Stimulated activated CD8-positive, alpha-beta memory T cell treated with anti-CD3 and anti-CD28 coated beads, Interleukin-15, amount 100 ng/mL, for 4 hours (primary cell): ENCODE measurements at places on chromosomes 3 and 15.

DNA sequence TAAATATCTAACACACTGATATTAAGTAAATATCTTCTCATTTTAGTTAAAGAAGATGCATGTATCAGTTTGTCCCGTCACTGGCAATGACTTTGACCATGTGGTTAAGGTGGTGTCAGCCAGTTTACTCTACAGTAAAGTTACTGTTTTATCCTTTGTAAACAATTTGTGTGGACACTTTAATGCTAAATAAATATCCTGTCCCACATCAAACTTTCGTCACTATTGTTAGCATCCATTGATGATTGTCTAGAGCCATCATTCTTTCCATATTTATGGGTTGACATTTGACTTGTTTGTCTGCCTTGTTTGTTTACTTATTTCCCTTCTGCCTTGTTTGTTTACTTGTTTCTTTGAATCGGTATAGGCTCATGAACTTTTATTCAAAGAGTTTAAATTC is 11.0 kb upstream of the GPD1L start:
- no peak for DNase-seq

DNA sequence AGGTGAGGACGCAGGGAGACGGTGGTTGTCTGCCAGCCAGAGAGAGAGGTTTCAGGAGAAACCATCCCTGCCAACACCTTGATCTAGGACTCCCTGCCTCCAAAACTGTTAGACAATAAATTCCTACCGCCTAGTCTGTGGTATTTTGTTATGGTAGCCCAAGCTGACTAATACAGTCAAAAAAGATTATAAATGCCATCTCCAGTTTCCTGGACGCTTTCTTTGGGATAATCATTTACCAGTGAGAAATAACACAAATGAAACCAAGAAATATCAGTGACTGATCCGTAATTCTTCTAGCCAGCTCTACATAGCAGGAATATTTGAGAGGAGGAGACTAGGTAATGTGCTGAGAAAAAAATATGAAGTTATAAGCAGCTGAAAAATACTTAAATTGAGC is 707.8 kb upstream of the LMCD1 start:
- DNase-seq, result no peak

DNA sequence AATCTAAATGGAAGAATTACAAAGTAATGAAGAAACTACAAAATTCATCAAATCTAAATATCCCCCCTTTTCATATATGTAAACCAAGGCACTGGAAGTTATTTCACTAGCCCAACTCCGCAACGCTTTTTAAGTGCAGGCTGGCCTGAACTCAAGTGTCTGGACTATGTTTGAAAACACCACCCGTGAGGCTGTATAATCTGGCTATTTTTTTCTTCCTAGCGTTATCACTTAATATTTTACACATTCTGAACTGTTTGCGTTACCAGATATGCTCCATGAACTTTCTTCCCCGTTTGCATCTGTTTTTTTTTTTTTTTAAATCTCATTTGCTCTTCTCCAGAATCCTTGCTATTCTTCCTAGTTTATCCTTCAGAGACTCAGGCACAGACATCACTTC is 619.5 kb upstream of the CBLB start:
- DNase-seq, result no peak

GRCh38 chr3:16801698-16802097 is 83.1 kb upstream of the PLCL2 start:
- no peak for DNase-seq

DNA sequence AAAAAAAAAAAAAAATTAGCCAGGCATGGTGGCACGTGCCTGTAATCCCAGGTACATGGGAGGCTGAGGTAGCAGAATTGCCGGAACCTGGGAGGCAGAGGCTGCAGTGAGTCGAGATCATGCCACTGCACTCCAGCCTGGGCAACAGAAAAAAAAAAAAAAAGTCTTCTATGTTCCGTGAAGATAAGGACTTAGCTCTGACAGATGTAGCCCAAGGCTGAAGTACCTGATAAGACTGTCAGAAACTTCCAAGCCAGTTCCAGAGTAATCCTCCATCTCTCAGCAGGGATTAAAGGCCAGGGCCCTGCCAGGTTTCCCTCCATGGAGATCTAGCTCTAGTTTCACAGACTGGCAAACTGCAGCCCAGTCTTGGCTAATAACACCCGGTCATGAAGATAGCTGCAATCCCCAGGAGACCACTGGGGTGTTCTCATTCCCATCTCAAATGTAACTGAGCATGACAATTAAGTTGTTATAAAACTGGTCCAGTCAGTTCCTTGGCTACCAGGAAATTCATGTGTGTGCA is 8.5 kb downstream of the CDCP1 start:
- DNase-seq, result no peak

GRCh38 chr15:101637516-101637915 is 14.7 kb downstream of the TM2D3 start:
- no peak for DNase-seq

GRCh38 chr15:59322056-59322759 is 50.5 kb downstream of the MYO1E start:
- DNase-seq, result no peak

- no peak for DNase-seq
Measured at GRCh38 chr3:193710286-193711165, 117.5 kb downstream of the OPA1 start.

DNA sequence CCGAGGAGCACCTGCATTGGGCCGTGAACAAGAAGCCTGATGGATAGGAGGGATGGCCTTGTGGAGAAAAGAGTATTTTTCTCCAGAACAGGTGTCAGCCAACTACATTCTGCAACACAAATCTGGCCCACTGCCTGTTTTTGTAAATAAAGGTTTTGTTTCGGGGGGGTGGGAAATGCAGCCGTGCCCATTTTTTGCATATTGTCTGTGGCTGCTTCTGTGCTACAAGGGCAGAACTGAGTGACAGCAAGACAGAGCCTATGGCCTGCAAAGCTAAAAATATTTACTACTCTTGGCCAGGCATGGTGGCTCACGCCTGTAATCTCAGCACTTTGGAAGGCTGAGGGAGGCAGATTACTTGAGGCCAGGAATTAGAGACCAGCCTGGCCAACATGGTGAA is 95.9 kb upstream of the AKAP13 start:
- DNase-seq, result no peak

DNA sequence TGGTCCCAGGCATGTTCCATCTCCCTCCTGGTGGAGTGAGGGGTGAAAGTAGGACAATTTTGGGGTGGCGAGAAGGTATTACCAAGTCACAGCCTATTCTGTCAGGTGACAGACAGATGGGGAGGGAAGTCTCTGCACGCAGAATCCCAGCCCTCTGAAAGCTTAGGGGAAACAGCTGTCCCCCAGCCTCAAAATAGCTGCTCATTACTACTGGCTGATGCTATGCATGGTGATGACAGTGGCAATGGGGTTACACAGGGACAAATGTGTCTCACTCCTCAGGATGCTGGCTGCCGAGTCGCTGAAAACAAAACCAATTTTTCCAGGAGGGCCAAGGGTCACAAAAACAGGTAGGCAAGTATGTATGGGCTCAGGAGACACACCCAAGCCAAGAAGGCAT is 68.8 kb upstream of the OXTR start:
- no peak for DNase-seq

DNA sequence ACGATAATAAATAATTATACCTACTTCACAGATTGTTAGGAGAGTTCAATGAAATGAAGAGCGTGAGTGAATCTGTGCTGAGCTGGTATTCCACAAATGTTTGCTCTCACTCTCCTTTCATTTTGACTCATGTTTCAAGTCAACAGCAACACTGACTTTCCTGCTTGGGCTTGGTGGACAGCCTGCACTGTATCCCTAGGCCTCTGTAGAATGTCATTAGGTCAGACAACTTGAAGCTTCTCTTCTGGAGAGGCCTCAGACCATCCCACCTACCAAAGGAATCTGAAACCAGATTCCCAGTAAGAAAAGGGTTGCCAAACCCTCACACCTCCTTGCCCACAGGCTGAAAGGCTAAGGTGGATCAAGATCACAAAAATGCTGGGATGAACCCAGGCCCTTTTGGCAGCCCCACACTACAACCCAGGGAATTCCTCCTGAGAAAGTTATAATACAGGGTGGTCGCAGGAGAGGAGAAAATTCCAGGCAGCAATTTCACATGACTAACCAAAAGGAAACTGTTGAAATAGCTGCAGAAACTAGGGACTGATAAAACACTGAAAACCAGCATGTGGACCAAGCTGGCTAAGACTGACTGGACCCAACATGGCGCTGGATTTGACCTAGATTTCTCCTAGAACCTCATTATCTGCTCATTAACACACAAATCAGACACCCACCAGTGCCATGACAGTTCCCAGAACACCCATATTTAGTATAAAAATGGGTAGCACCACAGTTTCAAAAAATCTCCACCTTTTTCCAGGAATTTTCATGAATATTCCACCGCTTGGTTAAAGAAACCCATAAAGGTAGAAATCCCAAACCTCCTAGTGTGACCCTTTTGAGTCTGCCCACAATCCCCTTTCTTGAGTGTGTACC is 57.0 kb upstream of the ZNF148 start:
- no peak for DNase-seq

GRCh38 chr3:150371741-150372254 is 36.3 kb upstream of the TSC22D2 start:
- DNase-seq, result no peak

DNA sequence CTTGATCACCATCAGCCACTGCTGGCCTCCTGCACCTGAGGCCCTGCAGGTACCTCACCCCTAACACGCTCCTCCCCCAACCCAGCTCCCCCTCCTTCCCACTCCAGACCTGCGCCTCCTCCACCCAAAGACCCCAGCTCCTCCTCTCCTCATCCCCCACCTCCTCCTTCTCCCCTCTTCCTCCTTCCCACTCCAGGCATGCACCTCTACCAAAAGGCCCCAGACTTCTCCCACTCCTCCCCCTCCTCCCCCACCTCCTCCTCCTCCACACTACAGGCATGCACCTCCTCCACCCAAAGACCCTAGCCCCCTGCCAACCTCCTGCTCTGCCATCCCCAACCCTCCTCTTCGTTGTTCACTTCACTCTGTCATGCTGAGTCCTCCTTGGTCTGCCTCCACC is 42.7 kb downstream of the CYP11A1 start:
- no peak for DNase-seq

DNA sequence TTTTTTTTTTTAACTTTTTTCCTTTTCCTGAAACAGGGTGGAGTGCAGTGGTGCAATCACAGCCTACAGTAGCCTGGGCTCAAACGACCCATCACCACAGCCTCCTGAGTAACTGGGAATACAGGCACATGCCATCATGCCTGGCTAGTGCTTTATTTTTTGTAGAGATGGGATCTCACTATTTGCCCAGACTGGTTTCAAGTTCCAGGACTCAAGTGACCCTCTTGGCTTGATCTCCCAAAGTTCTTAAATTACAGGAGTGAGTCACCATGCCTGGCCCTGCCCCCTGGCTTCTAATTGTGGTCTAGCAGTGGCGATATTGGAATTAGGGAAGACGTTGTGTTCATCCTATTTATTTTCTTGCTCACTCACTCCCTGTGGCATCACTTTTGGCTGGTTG is 1138.4 kb downstream of the SI start:
- no peak for DNase-seq

- DNase-seq, result no peak
Measured at GRCh38 chr15:101451846-101452245, 37.7 kb downstream of the PCSK6 start.

DNA sequence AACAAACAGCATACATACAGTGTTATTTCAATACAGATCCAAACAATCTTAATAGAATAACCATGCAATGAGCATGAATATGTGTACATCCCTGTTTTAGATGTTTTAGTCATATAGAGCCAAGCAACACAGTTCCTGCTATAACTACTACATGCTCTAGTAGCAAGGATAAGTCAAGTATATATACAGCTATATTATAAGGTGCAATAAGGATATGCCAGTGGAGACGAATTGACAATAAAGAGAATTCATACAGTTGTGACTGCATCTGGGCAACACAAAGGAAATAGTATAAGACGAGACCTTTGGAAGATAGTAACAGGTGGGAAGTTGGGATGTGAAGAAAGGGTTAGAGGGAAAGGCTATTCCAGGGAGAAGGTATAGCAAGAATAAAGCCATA is 103.4 kb downstream of the TPRG1 start:
- DNase-seq, result no peak

DNA sequence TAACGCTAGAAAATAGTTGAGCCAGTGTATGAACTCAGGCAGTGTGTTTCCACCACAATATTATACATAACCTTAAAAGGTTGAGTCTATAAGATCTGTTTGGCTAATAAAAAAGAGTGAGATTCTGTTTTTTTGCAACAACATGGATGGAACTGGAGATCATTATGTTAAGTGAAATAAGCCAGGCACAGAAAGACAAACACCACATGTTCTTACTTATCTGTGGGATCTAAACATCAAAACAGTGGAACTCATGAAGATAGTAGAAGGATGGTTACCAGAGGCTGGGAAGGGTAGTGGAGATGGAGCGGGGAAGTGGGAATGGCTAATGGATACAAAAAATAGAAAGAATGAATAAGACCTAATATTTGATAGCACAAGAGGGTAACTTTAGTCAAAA is 150.7 kb downstream of the GABRG3 start:
- no peak for DNase-seq

- DNase-seq, result no peak
Measured at GRCh38 chr15:69380726-69381105, 33.4 kb upstream of the KIF23 start.

- no peak for DNase-seq
Measured at GRCh38 chr15:69825941-69826818, 271.5 kb downstream of the TLE3 start.

DNA sequence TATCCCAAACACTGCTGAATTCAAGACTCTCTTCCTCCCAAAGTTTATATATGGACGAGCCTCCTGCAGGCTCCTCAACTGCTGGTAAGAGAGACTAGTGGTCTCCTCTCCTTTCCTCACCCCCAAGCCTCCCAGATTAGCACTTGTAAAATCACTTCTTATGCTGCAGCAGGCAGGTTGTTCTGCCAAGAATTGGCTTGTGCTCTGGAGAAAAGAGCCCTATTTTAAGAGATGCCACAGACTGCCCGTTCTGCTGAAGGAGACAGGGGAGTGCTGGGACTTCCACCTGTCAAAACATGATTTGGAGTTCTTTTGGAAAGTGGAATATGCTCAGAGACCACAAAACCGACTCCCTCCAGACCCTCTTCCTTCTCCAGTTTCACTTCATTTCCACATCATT is 230.9 kb upstream of the EIF1B start:
- DNase-seq, result no peak

DNA sequence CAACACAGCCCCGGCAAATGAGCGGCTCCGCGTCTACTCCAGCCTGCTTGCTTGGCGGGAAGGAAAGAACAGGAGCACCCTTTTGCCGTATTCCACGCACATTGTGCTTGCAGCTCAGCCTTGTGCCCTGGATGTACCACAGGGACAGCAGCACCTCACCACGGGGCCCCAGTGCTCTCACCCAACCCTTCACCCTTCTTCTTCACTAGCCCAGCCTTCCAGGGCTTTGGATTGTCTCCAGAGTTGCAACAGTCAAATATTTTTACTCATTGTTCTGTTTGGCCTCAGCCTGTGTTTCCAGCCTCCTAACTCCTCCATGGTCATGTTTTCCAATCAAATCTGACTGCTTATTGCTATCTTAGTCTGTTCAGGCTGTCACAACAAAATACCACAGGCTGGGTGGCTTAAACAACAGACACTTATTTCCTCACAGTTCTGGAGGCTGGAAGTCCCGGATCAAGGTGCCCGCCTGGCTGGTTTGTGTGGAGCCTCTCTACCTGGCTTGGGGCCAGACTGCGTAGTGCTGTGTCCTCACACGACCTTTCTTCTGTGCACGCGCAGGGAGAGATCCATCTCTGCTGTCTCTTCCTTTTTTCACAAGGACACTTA is 79.2 kb upstream of the ABHD17C start:
- no peak for DNase-seq

- DNase-seq, result no peak
Measured at GRCh38 chr15:86879250-86880229, 799.9 kb downstream of the AGBL1 start.
